Thoracic aorta (tissue), 2 donors: ENCODE measurements at places on chromosomes 12 and 14.

GRCh38 chr14:39015360-39015961 is 87.6 kb downstream of the SEC23A start:
- no peak for DNase-seq

DNA sequence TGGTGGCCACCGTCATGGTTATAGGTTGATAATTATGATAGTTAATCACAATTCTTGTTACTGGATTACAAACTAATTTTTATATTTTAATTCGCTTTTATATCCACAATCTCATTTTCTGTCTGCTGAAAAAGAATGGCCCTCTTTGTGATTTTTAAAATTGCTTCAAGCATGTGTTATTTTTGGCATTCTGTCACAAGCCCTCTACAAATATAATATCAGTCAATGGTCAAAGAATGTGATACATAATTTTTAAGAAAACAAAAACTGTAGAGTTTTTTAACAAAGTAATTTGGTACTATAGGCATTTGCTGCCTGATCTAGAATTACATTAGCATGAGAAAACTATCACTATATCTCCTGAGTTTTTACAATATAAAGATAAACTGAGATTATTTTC is 352.0 kb upstream of the TMTC1 start:
- DNase-seq, result no peak

- DNase-seq, result no peak
Observed at GRCh38 chr12:64890873-64891468, 66.5 kb downstream of the TBC1D30 start.

- DNase-seq, result no peak
Observed at GRCh38 chr12:102436867-102437266, 43.5 kb downstream of the IGF1 start.

GRCh38 chr12:28059668-28060067 is 87.1 kb upstream of the PTHLH start:
- no peak for DNase-seq

DNA sequence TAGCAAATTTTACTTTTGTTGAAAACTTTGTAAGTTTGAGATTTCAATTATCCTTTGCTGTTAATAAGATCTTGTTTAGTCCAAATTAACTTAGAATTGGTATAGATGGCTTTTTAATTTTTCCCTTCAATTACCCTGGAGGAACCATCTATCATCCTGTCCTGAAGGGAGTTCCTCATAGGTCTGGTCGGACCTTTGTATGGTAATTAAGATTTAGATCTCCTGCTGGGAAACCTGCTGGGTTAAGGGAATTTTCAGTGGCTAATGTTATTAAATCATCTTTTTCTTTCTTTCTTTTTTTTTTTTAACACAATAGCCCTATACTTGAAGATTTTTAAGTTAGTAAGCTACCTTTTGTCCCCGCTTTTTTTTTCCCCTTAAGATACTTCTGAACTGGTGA is 63.0 kb upstream of the PRMT8 start:
- no peak for DNase-seq

DNA sequence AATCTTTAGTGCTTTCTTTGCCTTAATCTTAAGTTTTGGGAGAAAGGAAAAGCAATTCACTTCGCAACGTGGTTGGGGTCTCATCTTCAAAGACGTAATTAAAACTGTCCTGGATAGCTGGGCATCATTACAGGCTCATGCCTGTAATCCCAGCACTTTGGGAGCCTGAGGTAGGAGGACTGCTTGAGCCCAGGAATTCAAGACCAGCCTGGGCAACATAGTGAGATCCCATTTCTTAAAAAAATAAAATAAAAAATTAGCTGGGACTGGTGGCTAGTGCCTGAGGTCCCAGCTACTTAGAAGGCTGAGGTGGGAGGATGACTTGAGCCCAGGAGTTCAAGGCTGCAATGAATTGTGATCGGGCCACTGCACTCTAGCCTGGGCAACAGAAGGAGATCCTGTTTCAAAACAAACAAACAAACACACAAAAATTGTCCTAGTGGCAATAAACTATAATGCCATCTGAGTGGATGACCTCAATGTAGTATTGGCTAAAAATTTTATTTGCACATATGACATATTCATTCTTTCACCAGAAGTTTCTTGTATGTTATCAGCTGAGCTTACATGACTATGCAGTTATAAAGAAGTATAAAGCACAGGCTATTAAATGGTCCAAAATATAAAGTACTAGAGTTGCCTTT is 1.6 kb upstream of the MNAT1 start:
- DNase-seq, result no peak

DNA sequence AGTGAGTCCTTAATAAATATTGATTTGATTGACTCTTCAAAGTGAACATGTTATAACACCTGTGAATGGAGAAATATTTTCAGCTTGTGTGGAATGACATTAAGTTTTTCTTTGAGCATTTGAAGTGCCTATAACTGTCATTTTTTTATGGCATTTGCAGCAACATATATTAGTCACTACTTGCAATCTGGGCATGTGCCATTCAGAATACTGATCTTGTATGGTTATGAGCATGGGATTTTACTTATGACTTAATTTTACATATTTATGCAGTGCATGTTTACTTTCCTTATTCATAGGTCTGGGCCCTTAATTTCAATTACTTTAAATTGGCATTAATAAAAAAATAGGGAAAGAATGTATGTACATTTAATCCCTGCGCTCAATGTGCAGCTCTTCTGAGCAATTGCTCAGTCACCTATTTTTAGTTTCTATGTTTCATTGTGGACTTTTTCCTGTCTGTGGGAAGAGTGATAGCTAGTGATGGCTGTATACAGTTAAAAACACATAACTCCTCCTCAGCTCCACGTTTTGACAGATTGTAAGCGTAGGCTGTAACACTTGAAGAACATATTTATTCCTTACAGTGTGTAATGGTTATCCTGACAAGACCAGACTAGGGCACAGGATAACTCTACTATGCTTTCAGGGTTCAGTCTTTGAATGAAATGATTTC is 339.6 kb downstream of the SNAPC1 start:
- no peak for DNase-seq

- DNase-seq, result no peak
Observed at GRCh38 chr12:1691123-1692007, 495 bp downstream of the ADIPOR2 start.

DNA sequence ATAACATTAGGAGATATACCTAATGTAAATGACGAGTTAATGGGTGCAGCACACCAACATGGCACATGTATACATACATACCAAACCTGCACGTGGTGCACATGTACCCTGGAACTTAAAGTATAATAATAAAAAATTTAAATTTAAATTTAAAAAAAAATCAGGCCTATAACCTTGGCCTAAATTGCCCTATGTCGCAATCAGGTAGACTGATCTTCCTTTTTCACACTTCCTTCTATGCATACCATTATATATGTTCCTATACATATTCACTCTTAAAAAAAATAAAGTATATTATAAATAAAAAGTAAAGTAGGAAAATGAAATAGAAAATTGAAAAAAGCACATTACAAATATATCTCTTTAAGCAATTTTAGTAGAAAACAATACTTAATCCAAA is 117.7 kb upstream of the GARIN2 start:
- DNase-seq, result no peak

- DNase-seq, result no peak
Observed at GRCh38 chr12:20364501-20364900, 3.8 kb upstream of the PDE3A start.

DNA sequence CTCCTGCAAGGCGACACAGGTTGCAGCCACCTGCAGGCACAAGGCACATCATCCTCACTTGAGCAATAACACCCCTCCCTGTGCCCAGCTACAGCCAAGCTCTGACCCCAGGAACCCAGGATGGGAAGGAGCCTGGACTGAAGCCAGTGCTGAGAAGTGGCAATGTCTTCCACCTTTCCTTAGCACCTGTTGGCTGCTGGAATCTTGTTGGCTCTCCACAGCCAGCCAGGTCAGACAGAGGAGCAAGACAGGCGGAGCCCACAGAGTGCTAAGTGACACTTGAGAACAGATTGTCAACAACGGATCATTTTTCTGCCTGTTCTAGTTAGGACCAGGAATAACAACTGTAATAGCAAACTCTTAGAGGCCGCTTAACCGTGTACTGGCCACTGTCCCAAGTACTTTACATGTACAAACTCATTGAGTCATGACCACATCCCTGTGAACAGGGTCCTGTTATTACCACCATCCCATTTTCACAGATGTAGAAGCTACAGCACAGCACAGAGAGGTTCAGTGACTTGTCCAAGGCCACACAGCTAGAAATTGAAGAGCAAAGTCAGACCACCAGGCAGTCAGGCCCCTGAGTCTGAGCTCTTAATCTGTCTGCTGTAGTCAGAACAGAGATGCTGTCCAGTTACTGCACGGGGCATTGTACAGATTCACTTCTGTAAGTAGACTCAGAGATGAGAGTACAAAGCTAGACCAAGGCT is 45.6 kb downstream of the RNFT2 start:
- no peak for DNase-seq
